ENCODE measurements at places on chromosomes 2 and 18.

- no peak for DNase-seq
Measured at GRCh38 chr18:31667185-31667584, 17.2 kb downstream of the B4GALT6 start.

GRCh38 chr2:162053066-162053807 lies 20.8 kb downstream of the DPP4 start:
- DNase-seq, result no peak

DNA sequence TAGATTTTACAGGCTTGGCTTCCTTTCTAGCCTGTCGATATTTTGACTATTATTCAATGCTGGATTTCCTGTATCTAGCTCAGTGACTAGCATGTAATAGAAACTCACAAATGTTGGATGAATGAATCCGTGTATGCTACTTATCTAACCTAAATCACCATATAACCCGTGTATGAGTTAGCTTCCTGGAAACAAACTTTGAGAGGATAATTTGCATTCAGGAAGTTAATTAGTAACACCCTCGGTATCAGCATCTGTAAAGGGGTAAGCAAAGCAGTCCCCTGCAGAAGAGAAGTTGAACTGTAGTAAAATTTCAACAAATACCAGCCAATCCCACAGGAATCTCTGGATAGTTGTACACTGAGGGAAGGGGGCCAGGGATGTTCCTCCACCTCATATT lies 269.4 kb upstream of the LRATD1 start:
- no peak for DNase-seq

GRCh38 chr2:108586631-108587030 lies 52.4 kb downstream of the LIMS1 start:
- no peak for DNase-seq

DNA sequence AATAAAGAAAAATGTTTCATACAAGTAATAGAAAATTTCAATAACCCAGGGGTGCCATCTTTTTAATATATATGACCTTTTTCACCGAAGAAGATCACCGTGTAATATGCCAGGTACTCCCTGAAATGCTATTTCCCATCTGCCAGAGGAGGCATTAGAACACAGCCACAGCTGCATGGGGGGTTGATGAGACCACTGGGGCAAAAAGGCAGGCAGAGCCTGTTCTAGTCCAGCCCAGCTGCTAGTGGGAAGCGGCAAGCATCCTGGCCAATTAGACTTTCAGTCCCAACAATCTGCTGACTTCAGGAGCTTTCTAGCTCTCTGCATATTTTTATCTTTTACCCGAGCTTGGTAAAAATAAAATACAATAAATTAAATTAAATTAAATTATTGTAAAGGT lies 362.6 kb downstream of the RIT2 start:
- DNase-seq, result no peak

GRCh38 chr2:217489145-217489960 lies 513.4 kb downstream of the TNS1 start:
- DNase-seq, result no peak

GRCh38 chr2:857081-857480 lies 93.6 kb upstream of the SNTG2 start:
- no peak for DNase-seq

DNA sequence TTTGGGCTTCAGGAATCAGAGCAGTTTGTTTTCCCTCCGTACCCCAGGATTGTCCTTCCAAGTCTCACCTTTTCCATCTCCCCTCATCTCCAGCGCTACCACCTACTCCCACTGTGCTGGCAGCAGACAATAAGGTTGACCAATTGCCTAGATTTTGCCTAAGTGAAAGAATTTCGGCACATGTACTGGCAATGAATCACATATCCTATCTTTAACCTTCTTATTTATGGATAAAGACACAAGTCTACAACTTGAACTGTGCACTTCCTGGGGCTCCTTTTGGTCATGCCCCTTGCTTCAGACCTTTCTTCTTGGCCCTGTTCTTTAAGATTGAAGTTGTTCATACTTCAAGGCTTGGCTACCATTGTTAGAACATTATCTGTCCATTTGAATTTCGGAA lies 71.4 kb downstream of the KCMF1 start:
- DNase-seq, result no peak

- DNase-seq, result no peak
Measured at GRCh38 chr2:24012521-24013188, 2.8 kb downstream of the MFSD2B start.

DNA sequence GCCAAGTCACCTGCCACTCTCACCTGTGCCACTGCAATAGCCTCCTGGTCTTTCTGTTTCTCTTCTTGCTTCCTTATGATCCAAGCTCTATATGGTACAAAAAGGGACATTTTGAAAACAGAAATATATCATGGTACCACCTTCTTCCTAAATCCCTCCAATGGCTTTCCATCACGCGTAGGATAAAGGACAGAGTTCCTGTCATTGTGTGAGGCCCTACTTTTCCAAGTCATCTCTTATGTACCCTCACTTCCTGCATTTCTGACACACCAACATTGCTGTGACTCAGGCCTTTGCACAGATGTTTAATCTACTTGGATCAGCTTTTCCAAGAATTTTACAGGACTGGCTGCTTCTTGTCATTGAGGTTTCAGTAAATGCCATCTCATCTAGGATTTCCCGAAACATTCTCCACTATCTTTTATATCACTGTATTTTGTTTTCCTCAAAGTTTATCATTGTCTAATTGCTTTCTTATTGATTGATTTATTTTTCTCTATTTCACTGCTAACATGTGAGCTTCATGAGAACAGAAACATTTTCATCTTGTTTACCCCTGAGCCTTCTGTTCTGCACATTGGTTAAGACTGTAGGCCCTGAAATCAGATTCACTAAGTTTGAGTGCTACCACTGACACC lies 426.1 kb upstream of the FANCL start:
- DNase-seq, result no peak

GRCh38 chr2:152227969-152228592 lies 52.5 kb upstream of the STAM2 start:
- no peak for DNase-seq

- DNase-seq, result no peak
Measured at GRCh38 chr18:64409511-64409910, 260.6 kb upstream of the LINC00305 start.
